ENCODE measurements at places on chromosomes 12 and 14.

- no peak for DNase-seq
Measured at GRCh38 chr14:104926619-104927431, 2.1 kb downstream of the PLD4 start.

- no peak for DNase-seq
Measured at GRCh38 chr14:44341116-44341515, 166.0 kb downstream of the FSCB start.

DNA sequence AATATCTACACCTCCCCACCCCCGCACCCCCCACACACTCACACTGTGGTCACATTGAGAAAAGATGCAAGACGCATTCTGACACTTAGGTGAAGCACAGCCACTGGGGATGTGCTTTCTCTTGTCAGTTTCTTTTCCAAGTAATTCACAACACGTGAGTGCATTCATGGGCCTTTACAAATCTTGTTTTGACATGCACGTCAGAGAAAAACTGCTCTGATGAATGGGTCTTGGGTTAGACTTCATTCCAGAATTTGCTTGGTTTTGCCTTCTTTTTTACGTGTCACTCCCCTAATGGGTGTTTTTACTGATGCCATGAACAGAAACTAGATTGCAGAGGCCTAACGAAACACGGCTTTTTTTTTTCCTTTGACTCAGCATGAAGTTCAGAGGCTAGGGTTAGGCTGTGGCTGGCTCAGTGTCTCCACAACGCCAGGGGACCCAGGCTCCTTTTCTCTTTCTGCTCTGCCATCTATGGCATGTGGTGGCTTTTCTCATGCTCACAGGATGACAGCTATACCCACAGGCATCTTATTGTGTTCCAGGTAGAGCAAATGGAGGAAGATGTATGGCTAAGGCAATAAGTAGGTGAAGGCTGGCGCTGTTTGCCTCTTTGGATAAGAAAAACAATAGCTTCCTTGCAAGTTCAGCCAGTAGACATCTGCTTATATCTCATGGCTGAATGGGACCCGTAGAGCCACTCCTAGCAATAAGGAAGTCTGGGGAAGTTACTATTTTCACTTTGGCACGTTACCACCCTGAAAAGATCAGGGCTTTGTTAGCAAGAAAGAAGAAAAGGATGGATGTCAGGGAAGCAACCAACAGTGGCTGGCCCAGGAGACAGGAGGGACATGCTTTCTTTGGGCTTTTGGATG, 253.3 kb downstream of the SLC15A4 start:
- peak; percentile 9 for DNase-seq

GRCh38 chr12:92639017-92639416, 63.8 kb upstream of the PLEKHG7 start:
- no peak for DNase-seq

DNA sequence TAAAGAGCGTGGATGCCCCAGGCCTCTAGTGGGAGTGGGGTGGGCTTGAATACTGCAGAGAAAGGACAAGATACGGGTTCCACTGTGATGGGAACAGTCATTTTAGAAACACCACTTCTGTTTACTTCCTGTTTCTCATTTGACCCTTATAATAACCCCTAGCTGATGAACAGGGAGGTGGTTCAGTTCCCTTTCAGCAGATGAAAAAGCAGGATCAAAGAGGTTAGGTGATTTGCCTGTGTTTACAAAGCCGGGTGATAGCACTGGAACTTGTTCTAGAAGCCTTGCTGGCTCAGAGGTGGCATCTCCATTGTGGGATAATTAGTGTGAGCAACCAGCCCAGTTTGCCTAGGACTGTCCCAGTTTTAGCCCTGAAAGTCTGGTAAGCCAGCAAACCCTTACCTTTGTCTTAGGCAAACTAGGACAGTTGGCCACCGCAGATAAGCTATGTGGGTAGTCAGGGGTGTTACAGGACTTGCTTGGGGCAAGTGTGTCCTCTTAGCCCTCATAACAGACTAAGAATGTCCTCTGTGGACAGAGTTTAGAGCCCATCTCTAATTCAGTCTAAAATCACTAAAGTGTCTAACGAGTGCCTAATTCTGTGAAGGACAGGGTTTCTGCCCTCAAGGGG, 7.5 kb upstream of the LRP1-AS start:
- DNase-seq: no peak

DNA sequence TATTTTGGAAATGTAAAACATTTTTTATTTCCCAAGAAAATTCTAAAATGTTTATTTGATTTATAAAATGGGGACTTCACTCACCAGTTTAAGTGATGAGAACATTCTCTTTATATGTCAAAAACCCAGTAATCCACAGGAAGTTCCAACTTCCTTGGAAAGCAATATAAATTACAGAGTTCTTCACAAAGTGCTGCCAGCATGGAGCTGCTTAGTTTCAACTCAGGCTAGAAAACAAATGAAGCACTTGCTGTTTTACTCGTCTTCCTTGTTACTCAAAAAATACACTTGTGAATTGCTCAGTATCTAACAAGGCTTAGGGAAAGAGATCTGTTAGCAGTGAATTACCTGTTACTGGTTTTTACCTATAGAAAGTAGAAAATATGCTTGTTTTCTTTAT, 942.7 kb upstream of the MDGA2 start:
- no peak for DNase-seq

DNA sequence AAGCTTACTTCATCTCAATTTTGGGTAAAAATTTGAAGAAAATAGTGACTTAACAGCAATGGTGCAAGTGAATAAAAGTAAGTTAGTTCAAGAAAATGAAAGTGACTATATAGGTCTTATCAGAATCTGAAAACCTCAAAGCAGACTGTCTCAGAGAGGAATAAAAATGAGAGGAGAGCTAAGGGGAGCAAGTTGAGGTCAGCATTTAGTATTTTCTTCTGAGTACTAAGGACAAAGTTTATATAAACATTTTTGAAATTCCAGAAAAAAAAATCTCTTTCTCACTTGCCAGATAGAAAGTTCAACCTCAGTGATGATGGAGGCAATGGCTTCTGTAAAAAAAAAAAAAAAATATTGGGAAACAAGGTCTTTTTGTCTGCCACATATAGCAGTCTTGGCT, 414.1 kb downstream of the NPAS3 start:
- DNase-seq: no peak

- DNase-seq: no peak
Measured at GRCh38 chr12:76308866-76309265, 39.3 kb downstream of the BBS10 start.

DNA sequence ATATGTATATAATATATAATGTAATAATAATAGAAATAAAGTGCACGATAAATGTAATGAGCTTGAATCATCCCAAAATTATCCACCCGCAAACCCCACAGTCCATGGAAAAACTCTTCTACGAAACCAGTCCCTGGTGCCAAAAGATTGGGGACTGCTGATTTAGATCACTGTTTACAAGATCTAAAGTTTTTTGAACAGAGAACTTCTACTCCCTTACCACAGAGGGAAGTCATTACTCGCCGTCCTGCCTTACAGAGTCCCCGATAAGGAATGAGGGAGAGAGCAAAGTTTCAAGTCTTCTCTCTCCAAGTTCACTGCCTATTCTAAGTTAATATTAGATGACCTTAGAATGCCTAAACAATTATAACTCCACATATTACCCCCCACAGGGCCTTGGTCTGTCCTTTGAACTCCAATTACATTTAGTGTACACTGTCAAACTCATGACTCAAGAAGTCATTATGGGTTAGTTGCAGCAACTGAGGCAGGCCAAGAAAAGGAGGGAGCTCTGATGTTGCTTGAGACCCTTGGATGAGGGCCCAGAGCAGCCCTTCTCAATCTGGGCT, 21.8 kb upstream of the DHRS4 start:
- no peak for DNase-seq

DNA sequence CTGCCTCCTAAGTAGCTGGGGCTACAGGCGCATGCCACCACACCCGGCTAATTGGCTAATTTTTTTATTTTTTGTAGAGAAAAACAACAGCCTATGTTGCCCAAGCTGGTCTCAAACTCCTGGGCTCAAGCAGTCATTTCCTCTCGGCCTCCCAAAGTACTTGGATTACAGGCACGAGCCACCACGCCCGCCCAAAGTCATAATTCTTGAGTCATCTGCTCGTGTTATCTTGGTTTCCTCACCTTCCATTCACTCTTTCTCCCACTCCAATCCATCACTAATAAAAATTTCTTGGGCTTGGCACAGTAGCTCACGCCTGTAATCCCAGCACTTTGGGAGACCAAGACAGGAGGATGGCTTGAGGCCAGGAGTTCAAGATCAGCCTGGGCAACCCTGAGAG, 32.0 kb downstream of the ITGA7 start:
- no peak for DNase-seq

GRCh38 chr12:16350682-16351081, 3.2 kb downstream of the MGST1 start:
- DNase-seq: no peak

- no peak for DNase-seq
Measured at GRCh38 chr14:105205673-105206208, 24.6 kb upstream of the NUDT14 start.

- no peak for DNase-seq
Measured at GRCh38 chr12:4296751-4297150, 23.2 kb downstream of the CCND2 start.

DNA sequence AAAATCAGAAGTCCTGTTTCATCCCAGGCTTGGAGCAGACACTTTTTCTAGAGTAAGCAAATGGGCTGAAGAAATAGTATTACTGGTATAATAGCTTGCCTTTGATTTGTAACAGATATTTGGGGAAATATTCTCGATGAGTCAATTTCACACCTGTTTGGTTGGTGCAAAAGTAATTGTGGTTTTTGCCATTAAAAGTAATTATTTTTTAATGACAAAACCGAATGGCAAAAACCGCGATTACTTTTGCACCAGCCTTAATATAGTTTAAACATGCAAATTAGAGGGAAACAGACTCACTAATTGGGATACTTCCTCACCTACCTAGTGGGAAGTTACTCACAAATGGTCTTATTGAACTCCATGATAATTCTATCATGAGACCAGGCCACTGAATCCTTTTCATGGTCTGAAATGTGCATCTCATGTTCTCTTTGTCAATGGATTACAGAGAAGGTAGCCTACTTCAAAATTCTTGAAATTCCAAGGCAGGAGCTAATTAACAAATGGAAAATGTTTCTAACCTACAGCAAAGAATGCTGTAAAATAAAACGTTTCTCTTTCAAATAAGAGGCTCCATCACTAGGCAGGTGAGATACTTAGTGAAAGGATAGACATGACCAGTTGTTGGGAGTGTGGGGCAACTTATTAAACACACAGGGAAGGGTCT, 391.3 kb downstream of the EMP1 start:
- no peak for DNase-seq

- DNase-seq: no peak
Measured at GRCh38 chr12:65597527-65597926, 226.8 kb upstream of the HMGA2 start.

GRCh38 chr12:82682326-82682725, 4.4 kb upstream of the TMTC2 start:
- no peak for DNase-seq

DNA sequence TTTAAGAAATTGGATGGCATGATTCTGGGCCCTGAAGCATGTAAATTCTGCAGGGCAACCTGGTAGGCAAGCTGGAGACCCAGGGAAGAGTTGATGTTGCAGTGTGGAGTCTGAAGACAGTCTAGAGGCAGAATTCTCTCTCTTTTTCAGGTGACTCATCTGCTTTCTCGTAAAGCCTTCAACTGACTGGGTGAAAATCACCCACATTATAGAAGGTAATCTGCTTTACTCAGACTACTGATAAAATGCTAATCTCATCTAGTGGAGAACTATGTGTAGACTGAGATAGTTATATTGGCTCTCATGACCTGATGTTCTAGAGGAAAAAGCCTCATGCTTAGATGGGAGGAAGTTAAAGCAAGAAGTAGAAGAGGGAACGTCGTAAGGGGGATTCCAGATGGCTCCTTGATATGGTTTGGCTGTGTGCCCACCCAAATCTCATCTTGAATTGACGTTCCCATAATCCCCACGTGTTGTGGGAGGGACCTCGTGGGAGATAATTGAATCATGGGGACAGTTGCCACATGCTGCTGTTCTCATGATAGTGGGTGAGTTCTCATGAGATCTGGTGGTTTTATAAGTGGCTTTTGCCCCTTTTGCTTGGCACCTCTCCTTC, 723.8 kb downstream of the BCL11B start:
- DNase-seq: peak; percentile 51

DNA sequence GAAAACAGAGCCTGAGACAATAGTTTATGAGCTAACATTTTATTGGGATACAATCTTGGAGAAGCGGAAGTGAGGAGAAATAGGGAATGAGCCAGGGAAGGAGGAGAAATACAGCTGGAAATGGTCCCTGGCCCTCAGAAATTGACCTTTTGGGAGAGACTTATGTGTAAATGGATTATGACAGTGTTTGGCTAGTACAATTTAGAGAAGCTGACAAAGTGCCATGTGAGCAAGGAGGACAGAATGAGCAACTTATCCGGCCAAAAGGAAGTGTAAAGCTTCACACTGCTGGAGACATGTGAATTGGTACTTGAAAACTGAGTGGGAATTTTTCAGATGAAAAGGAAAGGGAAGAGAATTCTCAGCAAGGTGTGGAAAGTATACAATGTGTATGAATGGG, 2.9 kb downstream of the GLIPR1 start:
- DNase-seq: no peak

DNA sequence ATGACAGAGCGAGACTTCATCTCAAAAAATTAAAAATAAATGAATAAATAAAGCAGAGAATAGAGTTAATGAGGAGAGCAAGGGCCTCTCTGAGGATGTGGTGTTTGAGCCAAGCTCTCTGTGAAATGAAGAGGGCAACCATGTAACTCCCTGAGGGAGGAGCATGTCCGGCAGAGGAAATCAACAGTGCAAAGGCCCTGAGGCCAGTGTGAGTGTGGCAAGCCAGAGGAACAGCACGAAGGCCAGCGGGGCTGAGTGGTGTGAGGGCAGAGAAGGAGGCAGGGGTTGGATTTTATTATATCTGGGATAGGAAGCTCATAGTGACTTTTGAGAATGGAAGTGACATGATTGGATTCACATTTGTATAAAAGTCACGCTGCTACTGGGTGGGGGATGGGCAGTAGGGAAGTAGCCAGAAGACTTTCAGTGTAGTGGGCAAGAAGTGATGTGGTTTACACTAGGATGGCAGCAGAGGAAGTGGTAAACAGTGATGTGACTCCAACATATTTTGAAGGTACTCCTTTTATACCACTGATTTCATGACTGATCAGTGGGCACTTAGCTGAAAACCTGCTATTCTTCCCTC, 10.3 kb upstream of the LRP1-AS start:
- DNase-seq: no peak

DNA sequence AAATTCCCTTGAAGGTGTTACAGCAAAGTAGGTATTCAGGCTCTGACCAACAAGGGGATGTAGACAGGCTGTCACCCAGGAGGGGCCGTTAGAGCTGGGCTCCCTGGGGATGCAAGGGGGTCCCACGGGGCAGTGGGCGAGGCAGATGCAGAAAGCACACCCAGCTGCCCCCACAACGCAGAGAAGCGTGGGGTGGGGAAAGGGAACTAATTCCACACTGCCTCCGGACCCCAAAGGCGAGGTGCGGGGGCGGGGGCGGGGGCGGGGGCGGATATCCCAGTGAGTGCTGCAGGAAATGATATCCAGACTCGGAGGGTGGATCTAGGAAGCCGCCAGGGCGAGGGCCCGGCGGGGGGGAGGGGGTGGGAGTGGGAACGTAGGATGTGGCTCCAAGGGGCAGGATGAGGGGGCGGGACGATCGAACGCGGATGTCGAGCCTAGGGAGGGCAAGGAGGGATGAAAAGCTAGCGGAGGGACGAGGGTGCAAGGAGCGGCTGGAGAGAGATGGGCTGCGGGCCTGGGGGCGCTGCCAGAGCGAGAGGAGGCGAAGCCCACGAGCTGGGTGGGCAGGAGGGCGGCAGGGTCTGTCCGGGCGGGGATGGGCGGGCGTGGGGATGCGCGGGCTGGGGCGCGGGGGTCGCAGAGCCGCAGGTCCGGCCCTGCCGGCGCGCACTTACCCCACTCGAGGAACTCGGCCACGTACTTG, 874 bp downstream of the CDC42BPB start:
- no peak for DNase-seq

GRCh38 chr12:26701604-26702215, 131.3 kb downstream of the ITPR2 start:
- DNase-seq: no peak

Data from activated CD4-positive, alpha-beta T cell treated with anti-CD3 and anti-CD28 coated beads, Interleukin-2, amount 50 U/mL, for 48 hours (primary cell).